HT-29 (cell line): ENCODE measurements at places on chromosomes 16 and 17. TPM values are rescaled to one million over a fixed set of nuclear protein-coding genes. Genes with fewer than 3 reads are reported as not detected.
A peak's percentile ranks its signal among the peaks of the same experiment; 100 is the strongest.

GRCh38 chr17:49132317-49132698, 261 bp upstream of the B4GALNT2 start:
- DNase-seq = no peak

- DNase-seq = no peak
These were observed 3.8 kb upstream of the RPL23 start for GRCh38 chr17:38857271-38857670.

GRCh38 chr16:46757339-46758050, 9.4 kb upstream of the MYLK3 start:
- peak; percentile 8 for DNase-seq

GRCh38 chr16:3780570-3780969, 63.2 kb upstream of the TRAP1 start:
- DNase-seq = peak; percentile 40

DNA sequence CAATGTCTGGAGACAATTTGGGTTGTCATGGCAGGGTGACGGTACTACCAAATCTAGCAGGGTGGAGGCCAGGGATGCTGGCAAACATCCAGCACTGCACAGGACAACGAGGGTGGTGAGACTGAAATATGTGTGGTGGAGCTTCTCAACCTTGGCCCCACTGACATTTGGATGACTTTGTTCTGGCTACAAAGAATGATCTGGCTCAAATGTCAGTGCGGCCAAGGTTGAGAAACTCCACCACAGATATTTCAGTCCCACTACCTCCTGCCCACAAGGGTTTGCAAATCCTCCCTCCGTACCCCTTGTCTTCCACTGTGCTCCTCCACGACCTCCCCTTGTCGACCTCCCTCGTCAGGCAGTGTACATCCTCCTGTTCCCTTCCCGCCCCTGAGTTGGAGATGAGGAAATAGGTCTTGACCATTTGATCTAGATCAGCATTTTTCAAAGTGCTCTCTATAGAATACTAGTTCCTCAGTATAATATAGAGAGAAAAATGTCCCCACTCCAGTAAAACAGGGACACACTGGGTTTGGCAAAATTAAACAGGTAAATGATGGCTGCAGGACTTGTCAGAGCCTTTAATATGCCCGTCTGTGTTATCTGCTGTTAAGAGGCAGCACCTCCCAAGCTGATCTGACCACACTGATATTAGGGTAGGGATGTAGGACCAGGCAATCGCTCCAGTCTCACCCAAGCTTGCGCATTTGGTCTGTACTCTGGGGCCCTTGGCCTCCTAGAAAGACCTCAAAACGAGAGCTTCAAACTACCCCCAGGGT, 6.8 kb downstream of the OSGIN1 start:
- DNase-seq = no peak

The HS3ST3B1 gene
- 0.13 TPM in 1 of 2 replicates, not detected in the other for total RNA-seq
